ENCODE measurements at places on chromosomes 6 and 20.

DNA sequence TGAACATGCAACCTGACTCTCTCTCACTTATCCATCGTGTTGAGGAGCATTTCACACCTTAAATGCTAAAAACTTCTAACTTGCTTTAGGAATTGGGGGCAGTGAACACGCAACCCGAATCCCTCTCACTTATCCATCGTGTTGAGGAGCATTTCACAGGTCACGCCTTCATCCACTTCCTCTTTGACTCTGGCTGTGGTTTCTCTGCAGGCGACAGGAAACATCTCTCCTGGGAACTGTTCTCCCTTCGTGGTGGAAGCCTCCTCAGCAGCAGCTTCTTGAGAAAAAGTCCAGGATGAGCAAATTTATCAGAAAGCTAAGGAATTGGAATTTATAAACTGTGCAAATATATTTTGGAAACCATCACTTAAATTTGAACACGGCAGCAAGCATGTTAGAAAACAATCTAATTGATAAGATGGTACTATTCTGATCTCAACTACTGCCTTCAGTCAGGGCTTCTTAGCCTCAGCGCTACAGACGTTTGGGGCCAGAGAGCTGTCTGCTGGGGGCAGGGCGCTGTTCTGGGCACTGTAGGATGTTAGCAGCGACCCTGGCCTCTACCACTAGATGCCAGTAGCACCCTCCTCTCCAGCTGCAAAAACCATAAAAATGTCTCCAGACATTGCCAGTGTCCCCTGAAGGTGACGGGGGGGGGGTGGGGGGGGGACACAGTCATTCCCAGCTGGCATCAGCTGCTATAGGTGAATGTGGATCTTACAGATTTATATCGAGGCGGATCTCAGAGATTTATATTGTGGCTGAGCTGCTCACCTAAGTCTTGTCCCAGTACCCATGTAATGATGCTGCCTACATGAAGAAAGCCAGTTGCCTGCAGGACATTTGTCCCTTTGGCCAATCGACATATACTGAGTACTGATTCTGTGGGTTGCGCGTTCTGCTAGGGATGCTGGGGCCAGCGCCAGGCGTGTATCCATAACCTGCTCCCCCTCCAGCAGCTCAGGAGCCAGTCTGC lies 26.2 kb downstream of the CTCFL start:
- no peak for DNase-seq

- peak; percentile 26 for DNase-seq
These were observed 23.2 kb downstream of the RBCK1 start for GRCh38 chr20:431012-431904.

DNA sequence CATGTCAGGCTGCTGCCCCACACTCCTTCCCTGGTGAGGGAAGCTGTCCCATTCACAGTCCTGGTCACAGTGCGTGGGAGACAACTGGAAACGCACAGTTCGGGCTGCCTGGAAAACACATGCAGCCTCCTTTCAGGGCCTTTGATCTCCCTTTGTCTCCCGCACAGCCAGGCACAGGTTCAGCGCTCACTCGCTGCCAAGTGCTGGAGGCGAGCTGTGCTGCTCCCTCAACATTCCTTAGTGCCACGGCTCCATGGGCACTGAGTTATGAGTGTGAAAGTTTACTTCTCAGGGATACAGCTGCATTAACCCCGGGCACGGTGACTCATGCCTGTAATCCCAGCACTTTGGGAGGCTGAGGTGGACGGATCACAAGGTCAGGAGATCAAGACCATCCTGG lies 9.1 kb downstream of the YTHDF1 start:
- no peak for DNase-seq

DNA sequence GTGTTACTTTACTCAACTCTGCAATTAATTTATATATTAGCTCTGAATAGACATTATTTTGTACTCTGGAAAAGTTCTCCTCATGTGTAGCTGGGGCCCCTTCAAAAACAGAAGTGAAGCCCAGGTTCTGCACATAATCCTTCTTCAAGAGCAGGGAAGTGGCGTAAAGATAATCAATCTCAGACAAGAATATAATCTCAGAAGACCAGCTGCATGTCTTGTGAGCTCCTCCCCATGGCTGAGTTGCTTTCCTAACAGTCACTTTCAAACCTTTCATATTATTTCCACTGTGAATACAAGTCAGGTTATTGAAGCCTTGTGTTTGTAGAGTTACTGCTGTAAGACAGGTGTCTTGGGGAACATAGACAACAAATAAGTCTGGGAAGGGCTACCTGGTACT lies 691.9 kb downstream of the RFPL4B start:
- no peak for DNase-seq

GRCh38 chr6:169042061-169042460 lies 211.6 kb downstream of the THBS2 start:
- no peak for DNase-seq

DNA sequence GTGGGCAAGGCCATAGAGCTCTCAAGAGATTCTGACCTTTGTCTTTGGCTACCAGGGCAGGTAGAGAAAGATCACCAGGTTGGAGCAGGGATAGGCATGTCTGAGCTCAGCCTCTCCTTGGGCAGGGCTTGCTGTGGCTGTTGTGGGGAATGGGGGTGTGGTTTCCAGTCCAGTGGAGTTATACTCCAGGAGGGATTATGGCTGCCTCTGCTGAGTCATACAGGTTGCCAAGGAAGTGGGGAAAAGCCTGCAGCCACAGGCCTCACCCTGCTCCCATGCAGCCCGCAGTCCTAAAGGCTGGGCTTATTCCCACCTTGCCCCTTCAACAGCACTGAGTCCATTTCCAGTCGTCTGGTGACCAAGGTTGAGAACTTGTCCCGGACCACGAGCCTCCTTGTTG lies 21.9 kb downstream of the MEP1A start:
- DNase-seq = no peak

GRCh38 chr6:110364364-110365105 lies 6.4 kb upstream of the METTL24 start:
- DNase-seq = no peak

DNA sequence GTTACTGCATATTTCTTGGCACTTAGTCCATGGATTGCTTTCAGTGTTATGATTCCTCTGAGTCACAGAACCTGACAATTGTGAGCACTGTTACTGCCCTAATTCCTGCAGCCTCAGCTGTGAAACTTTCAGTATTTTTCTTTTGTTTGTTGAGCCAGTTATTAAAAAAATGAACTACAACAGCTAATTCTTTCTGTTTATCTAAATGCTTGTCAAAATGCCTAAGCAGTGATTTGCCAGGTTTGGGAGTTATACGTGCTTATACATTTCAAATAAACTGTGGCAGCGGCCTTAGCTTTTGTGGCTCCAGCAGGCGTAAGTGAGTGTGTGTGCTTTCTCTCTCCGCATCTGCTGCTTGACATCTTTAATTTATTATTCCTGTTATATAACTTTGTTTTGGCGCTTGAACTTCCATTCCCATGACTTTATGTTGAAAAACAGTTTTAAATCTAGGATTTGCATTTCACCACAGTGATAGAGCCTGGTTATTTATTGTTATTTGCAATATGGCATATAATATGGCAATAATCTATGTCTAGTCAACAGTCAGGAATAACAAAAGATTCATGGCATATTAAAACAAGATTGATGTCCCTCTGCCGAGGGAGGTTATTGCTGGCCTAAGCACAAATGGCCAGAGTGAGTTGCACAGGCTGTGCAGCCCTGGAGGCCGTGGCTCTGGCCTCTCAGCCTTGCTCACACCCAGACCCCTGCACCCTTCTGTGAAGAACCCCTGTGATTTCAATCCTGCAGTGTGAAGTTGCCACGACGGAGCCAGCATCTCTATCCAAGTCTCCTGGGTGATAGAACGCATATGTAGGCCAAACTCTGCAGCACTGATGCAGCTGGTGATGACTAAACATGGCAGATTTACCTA lies 303.4 kb downstream of the THBS2 start:
- no peak for DNase-seq

- no peak for DNase-seq
These were observed 31.1 kb downstream of the NCOA7 start for GRCh38 chr6:125821825-125822281.
